ENCODE measurements at places on chromosomes 1 and 21.

GRCh38 chr1:171611306-171611705 lies 10.7 kb upstream of the MYOCOS start:
- ATAC-seq, result no peak

- peak; percentile 6 for ATAC-seq
These were observed 139.9 kb downstream of the CLIC6 start for GRCh38 chr21:34808569-34809204.

GRCh38 chr1:7609311-7609994 lies 161.6 kb upstream of the VAMP3 start:
- ATAC-seq, result no peak

GRCh38 chr1:207751790-207752455 lies at the start of gene CD46:
Gene CD46, plus strand, starts transcription at chr1:207752054. Its CDS starts 159 bp downstream, at chr1:207752213.
- ATAC-seq, result peak; percentile 99

DNA sequence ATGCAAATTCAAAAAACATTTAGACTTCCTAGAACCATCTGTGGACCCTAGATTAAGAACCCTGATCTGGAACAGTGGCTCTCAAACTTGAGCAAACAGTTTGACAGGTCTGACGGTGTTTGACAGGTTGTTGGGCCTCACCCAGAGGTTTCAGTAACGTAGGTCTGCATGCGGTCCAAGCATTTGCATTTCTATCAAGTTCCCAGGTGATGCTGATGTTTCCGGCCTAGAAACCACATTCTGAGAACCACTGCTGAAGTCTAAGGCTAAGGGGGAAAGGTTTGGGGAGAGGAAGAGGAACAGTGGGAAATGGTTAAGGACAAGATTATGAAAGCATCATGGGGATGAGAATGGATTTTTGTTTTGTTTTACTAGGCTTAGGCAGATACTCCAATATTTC lies 48.6 kb downstream of the MDM4 start:
- no peak for ATAC-seq

GRCh38 chr1:228982637-228983036 lies 247.4 kb downstream of the RHOU start:
- ATAC-seq, result no peak

DNA sequence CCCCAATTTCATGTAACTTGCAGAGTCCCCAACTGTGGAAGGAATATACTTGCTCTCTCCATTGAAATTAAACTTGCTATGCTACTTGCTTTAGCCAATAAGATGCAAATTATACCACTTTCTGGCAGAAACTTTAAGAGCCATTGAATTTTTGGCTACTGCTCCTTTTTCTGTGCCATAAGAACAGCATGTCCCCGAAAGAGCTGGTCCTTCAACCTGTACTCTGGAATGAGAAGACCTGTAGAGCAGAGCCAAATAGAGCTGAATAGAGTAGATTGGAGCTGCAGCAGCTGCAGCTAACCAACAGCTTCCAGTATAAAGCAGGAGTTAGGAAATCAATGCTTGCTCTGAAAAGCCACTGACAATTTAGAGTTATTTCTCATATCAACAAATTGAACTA lies 472.3 kb upstream of the B3GALT2 start:
- ATAC-seq, result no peak

GRCh38 chr1:168004531-168004930 lies 67.7 kb upstream of the MPC2 start:
- ATAC-seq, result no peak

- no peak for ATAC-seq
These were observed 2.5 kb downstream of the TFF3 start for GRCh38 chr21:42312626-42313104.

DNA sequence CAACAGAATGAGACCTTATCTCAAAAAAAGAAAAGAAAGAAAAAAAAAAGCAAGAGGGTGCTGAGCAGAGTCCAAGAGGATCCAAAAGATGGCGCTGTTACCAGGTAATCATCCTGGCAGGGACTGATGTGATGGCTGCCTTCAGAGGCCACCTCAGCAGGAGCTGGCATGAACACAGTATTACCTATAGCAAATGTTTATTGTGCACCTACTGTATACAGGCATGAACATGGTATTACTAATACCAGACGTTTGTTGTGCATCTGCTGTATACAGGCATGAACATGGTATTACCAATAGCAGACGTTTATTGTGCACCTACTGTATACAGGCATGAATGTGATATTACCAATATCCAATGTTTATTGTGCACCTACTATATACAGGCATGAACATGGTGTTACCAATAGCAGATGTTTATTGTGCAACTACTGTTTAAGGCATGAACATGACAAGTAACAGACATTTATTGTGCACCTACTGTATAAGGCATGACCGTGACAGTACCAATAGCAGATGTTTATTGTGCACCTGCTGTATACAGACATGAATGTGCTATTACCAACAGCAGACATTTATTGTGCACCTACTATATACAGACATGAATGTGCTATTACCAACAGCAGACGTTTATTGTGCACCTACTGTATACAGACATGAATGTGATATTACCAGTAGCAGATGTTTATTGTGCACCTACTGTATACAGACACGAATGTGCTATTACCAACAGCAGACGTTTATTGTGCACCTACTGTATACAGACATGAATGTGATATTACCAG lies 115.1 kb upstream of the TMEM51 start:
- ATAC-seq, result peak; percentile 54

GRCh38 chr1:93773049-93773838 lies 91.6 kb upstream of the BCAR3 start:
- no peak for ATAC-seq

GRCh38 chr1:212987702-212988322 lies 27.9 kb downstream of the ANGEL2 start:
- ATAC-seq, result peak; percentile 52

DNA sequence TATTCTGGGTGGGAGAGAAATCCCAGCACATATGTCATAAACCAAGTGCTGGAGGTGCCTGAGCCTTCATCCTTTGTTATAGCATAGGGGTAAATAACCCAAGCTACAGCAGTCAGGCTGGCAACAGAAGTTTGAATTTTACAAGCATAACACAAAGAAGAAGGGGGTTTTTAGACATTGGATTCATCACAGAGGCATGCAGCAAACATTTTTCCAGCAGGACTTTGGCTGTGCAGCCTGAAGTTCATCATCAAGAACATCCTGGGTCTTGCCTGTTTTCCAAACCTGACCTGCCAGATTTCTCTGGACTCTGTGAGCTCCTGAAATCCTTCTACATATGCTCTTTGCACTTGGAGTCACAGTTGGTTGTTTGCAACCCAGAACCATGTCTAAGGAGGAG lies 16.2 kb downstream of the PTGER3 start:
- no peak for ATAC-seq

GRCh38 chr1:68811806-68812205 lies 314.9 kb upstream of the DEPDC1 start:
- ATAC-seq, result no peak

DNA sequence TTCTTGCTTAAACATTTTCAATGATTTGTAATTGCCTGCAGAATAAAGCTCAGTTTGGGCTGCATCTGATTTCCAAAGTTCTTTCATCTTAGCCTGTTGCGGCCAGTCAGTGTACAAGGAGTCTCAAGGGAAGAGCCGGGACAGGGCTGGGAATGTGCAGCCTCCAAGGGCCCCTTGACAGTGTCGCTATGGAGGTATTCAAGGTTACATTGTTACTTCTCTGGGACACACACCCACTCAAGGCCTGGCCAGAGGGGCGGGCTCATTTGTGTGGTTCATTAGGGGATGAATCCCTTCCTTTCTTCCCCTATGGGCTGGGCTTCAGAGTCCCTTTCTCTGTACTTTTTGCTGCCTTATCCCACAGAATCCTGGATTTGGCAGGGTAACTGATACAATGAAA lies 107.6 kb upstream of the CSF3R start:
- no peak for ATAC-seq

DNA sequence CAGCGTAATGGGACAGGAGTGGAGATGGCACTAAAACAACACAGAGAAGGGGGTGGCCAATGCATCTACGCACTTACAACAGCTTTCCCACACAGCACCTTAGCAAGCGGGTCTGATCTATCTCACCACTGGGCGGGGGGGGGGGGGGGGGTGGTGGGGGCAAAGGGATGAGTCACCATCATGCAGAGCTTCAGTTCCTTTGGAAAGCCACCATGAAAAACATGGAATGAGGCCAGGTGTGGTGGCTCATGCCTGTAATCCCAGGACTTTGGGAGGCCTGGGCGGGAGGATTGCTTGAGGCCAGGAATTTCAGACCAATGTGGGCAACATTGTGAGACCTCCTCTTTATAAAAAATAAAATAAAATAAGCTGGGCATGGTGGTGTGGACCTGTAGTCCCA lies 47.2 kb downstream of the KLHDC7A start:
- no peak for ATAC-seq

DNA sequence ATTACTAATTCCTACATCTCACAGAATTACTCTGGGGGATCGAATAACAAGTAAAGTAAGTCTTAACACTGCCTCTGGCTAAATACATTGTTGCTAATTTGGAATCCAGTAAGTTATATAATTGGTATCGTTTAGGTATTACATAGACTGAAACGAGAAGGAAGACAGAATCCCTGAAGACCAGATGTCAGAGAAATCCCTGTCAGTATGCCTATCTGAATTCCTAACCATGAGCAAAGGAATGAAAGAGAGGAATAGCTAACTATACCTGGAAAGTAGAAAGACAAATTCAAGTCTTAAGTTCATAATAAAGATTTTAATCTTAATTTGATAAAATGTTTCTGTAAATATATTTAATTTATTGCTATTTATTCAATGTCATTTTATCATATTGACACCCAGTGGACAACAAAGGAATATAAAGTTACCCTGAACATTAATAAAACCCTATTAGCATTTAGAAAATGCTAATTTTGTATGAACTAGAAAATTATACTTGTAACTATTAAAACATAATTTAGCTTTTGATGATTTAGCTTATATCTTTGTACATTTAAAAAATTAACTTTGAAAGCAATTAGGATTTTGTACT lies 11.4 kb downstream of the DEPDC1 start:
- 0 out of 3 replicates have a peak, but pooled peaks have one; percentile 25 for ATAC-seq

GRCh38 chr1:17168091-17168876 lies 36.6 kb upstream of the PADI1 start:
- peak; percentile 84 for ATAC-seq

- ATAC-seq, result no peak
These were observed 1258.8 kb upstream of the B3GALT2 start for GRCh38 chr1:194445244-194445643.

GRCh38 chr1:201217851-201218250 lies 27.2 kb downstream of the IGFN1 start:
- no peak for ATAC-seq

GRCh38 chr1:86082183-86082582 lies 74.4 kb downstream of the COL24A1 start:
- ATAC-seq, result peak; percentile 62

DNA sequence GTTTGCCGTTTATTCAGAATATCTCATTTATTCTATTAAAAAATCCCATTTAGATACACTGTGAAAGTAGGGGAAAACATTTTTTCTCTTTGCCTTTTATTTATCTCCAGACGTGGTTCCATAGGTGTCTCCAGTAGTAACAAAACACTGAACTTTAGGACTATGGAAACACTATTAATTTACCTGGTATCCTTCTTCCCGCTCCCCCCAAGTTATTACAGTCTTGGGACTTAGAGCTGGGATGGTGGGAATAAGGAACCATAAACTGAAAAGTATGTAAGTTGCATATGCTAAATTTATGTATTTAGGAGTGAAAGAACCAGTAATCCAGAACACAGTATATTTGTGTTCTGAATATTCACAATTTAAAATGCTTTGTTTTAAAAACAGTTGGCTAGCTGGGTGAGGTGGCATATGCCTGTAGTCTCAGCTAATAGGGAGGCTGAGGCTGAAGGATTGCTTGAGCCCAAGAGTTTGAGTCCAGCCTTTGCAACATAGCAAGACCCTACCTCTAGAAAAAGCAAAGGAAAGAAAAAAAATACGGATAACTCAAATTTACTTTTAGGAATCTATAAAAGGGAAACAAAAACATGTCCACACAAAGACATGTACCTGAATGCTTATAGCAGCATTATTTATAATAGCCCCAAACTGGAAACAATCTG lies 3.1 kb downstream of the DNAJB4 start:
- no peak for ATAC-seq

DNA sequence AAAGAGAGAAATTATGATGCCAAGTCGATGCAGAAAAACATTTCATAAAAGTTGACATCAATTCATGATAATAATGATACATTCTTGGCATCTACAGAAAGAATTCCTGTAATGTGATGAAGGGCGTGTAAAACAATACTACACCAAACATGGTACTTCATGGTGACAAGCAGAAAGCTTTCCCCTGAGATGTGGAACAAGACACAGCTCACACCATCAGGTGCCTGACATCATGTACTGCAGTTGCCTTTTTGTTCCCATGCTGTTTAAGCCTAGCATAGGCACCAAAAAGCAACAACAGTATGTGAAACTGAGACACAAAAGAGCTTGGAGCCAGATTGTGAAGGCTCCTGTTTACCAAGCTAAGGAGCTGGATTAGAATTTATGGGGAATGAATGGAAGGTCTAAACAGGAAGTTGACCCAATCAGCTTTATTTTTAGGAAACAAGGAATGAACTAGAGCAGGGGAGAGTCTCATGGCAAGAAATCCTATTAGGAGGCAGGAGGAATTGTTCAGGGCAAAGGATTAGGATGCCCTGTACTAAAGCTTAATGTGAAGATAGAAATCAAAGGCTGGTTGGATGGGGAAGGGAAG lies 67.2 kb downstream of the SYDE2 start:
- ATAC-seq, result no peak

DNA sequence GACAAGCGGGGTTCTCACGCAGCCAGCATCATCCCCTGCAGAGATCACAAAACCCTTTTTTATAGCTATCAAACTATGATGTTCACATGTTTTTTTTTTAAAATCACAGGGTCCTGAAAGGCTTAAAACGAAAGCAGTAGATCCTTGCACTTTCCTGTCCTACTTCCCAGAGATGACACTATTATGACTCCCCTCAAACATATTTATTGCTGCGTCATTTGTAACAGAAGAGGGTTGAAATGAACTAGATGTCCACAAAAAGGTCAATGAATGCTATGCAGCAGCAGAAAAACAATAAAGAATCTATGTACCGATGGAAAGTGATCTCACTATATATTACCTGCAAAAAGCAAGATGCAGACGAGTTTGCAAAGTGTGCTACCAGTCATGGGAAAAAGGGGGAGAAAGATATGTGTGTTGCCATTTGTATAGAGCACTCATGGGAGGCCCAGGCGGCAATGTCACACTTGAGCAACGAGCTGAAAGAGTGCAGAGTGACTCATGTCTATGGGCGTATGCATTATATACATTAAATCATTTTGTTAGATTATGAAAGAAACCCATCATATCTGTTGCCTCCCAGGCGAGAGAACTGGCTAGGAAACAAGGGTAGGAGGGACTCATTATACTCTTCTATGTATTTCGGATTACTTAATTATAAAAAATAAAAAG lies 68.9 kb upstream of the PARP1 start:
- ATAC-seq, result no peak

- no peak for ATAC-seq
These were observed 338.4 kb downstream of the DISC1 start for GRCh38 chr1:231964961-231965360.
